Renal cortex interstitium (tissue), 15 donors: ENCODE measurements at places on chromosomes 6 and 20. TPM values are rescaled to one million over a fixed set of nuclear protein-coding genes. Genes with fewer than 3 reads are reported as not detected.

- no peak for DNase-seq
Measured at GRCh38 chr20:63309261-63310071, 16.5 kb downstream of the COL20A1 start.

Gene OR2J3
- not detected for polyA plus RNA-seq

Gene CST7
- polyA plus RNA-seq = 0.38 TPM

- no peak for DNase-seq
Measured at GRCh38 chr6:53055873-53056272, 9.3 kb upstream of the FBXO9 start.

GRCh38 chr6:142420802-142421201 lies 119.0 kb downstream of the ADGRG6 start:
- no peak for DNase-seq

DNA sequence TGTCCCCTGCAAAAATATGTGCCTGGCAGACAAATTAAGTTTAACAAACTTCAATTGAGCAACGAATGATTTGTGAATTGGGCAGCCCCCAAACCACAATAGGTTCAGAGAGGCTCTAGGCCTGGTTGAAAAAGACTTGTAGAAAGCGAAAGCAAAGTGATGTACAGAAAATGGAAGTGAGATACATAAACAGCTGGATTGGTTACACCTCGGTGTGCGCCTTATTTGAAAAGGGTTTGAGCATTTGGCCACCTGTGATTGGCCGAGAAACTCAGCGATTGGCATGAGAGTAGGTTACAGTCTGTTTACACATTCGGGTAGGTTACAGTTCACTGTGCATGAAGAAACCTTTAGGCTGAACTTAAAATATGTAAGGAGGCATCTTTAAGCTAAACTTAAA lies 136.9 kb downstream of the CD83 start:
- DNase-seq = no peak

Gene TMC2
- 0.38 TPM for polyA plus RNA-seq

DNA sequence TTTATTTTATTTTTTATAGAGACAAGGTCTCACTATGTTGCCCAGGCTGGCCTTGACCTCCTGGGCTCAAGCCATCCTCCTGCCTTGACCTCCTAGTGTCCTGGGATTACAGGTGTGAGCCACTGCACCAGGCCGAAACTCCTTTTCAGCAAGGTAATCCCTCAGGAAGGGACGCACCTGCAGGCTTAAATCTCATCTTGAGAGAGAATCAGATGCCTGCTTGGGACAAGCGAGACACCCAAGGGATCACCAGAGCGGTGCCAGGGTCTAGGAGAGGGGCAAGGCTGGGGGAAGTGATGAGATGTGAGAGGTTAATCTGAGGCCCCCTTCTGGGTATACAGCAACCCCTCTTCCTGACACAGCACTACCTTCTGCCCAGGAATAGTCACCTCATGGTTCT lies 4.0 kb upstream of the ATP9A start:
- DNase-seq = no peak

DNA sequence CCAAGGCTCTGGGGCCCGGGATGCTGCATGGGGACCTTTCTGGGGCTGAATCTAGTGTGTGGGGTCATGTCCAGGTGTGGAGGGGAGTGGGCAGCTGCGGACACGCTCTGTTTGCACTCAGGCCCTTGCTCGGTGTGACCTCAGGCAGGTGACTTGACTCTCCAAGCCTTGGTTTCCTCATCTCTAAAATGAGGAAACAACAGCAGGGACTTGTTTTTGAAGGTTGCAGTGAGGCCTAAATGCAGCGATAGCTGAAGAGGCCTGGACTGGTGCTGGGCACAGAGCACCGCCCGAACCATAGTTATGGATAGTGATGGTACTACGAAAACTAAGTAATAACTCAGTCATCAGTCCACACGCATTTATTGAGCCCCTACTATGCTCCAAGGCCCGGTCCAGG lies 91.8 kb downstream of the NOL4L start:
- no peak for DNase-seq

Gene BCAS1
- polyA plus RNA-seq = 3.5 TPM

DNA sequence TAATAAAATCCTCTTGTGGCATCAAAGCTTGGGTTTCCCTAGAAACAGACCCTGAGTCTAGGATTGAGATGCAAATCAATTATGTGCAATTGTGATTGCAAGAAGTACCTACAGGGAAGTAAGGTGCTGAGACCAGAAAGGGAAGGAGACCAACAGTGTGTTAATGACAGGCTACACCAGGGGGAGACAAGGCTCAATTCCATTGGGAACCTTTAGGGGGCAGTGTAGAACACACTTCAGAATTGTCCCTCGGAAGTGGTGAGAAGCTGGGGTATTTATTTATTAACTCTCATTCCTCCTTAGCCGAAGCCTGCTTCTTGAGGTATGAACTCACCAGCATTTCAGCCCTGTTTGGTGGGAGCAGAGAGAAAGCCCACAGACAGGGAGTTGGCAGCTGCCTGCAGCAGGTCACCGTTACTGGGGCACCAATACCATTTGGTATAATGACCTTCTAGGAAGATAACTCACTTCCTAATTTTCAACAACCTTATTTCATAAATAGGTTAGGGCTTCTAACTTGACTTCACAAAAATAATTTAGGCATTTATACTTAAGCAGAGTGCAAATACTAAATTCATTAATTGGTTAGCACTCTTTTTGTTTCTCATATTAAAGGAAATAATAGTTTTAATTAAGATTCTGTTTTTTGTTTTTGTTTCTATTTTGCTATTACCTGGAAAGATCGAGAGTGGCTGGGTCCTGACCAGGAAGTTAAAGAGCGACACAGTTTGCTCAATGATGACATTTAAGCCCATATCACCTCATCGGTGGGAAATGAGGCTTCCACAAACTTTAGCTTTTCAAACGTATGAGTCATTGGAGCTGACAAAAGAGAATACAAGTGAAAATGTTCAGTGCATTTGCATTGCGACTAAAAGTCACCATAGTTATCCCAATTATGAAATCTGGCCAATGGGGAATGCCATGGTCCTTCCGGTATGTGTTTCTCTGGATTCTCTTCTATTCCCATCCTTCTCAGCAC lies 94.8 kb downstream of the BTBD3 start:
- DNase-seq = no peak
